Activated CD4-positive, alpha-beta memory T cell treated with anti-CD3 and anti-CD28 coated beads, Interleukin-2, amount 10 ng/mL, durations not matched to agents 7 days and 5 days (primary cell): ENCODE measurements at places on chromosomes 11 and 22. TPM values are rescaled to one million over a fixed set of nuclear protein-coding genes. Genes with fewer than 3 reads are reported as not detected.

- no peak for DNase-seq
Observed at GRCh38 chr22:17435375-17435774, 66.1 kb downstream of the CECR2 start.

DNA sequence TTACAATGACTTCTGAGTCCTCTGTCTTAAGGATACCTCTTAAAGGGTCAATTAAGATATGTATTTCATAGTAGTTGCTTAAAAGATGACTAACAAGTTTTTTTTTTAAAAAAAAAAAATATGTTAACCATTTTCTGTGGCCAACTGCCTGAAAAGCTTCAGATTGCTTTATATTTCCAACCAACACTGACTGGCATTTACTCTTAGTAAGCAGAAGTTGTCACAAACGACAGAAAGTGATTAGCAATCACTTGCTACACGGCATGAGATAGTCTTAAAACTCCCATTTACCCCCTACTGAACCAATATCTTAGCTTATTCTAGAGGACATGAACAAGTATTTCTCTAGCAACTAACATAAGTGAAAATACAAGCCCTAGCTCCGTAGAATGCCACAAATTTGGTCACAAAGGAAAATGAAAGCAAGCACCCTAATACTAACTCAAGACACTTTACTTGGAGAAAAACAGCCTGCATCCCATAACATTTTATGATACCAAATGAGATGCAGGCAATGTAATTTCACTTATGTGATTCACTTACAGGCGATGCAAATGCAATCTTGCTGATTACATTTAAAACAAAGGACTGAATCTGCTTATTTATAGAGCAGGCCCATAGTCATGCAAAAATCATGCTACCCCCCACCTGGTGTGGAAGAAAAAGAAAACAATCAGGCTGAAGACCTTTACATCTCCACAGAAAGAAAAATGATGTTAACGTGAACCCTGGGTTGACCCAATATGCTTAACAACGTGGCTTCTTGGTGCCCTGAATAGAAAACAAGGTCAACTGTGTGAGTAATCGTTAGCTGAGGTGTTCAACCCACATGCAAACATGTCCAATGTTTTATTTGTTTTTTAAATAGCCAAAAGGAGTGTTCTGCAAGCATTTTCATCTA, 25.7 kb downstream of the MPPED2 start:
- DNase-seq: no peak

- peak; percentile 49 for DNase-seq
Observed at GRCh38 chr22:30609260-30610185, 2.5 kb downstream of the TCN2 start.

DNA sequence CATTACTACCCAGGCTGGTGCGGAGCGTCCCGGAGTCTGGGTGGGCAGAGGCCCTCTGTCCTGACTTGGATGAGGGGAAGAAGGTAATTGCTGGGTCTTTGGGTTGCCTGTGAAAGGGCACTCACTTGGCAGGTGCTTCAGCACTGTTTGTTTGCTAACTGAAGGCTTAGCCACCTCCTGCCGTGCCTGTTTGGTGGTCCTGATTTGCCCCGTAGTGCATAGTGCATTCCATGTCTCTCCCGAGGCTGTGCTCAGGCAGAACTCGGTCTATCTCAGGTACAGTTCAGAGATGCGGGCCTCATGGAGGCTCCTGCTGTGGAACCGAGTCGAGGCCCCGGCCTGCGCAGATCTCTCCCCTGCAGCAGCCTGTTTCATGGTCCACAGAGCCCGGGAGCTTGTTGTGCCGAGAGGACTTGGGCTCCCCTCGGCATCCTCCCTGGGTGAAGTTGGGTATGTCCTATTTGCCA, 146.2 kb downstream of the TBC1D22A start:
- no peak for DNase-seq

DNA sequence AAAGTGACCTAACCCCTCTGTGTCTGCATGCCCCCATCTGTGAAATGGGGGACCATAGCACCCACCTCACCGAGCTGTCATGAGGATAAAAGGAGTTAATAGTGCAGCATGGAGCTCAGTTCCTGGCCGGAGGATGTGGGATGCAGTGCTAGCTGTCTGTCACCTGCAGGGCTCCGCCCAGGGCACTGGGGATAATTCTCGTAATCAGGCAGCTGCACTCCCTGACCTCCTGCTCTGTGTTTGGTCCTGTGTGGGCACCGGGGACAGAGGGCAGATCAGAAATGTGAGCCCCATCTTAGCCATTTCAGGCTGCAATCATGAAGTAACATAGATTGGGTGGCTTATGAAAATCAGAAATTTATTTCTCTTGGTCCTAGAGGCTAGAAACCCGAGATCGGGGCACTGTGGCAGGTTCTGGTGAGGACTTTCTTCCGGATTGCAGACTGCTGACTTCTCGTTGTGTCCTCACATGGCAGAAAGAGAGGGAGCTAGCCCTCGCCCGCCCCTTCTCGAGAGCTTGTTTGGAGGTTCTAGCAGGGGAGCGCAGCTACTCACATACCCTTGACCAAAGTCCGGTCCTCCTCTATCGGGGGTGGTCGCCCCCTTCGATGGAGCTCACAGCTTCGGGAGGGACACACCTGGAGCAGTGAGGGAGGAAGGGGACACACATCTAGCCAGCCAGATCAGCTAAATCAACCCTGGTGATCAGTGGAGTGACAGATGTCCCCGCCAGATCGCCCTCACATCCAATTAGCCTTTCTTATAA, 3.2 kb downstream of the KCTD17 start:
- DNase-seq: no peak

GRCh38 chr11:12677131-12677530, 2.9 kb downstream of the TEAD1 start:
- no peak for DNase-seq

GRCh38 chr11:93051186-93051585, 81.7 kb downstream of the MTNR1B start:
- no peak for DNase-seq

DNA sequence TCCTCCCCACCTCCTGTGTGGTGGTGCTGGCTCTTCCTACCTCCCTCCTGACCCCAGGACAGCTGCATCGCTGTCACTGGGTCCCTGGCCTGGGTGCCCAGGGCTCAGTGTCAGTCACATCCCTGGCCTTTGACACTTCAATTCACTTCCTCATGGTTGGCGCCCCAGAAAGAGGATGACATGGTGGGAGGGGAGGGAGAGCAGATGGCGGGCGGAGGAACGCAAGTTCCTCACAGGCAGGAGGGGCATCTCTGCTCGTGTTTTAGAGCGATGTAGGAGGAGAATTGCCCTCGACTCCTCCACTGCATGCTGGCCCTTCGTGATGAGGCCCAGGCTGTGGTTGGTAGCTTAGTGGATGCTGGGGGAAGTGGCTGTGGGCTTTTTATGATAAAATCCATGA, 35.1 kb upstream of the KRTAP5-7 start:
- DNase-seq: peak; percentile 9

GRCh38 chr11:13010749-13011465, 1.8 kb downstream of the RASSF10 start:
- no peak for DNase-seq

GRCh38 chr11:574632-575312, 1.5 kb upstream of the PHRF1 start:
- DNase-seq: no peak

- DNase-seq: no peak
Observed at GRCh38 chr22:33678523-33678922, 241.8 kb downstream of the LARGE1 start.

- DNase-seq: no peak
Observed at GRCh38 chr11:60282286-60282685, 1.8 kb downstream of the MS4A4A start.

DNA sequence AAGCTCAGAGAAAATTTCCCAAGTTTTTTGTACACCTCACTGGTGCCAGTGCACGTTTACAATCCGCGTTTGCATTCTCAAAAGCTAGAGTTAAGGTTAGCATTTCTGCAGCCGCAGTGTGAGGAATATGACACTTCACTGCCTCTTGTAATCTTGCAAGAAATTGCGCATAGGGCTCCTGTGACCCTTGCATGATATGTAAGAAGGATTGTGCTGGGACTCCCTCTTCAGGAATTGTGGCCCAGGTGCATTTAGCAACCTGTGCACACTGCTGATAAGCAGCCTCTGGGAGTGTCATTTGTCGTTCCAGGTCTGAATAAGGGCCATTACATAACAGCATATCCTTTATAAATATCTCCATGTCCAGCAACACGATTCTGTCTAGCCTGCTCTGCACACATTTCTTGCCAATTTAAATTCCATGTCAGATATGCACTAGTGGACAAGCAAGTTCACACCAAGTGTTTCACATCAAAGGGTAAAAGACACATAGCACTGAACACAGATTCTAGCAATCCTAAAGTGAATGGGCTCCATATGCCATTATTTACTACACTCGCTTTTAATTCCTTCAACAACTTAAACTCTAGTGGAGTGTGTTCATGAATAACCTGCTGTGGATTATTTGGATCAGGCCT, 69.2 kb upstream of the INCENP start:
- DNase-seq: peak; percentile 23

- DNase-seq: no peak
Observed at GRCh38 chr22:32721328-32722180, 80.0 kb upstream of the TIMP3 start.

- peak; percentile 37 for DNase-seq
Observed at GRCh38 chr22:46297151-46297812, 612 bp downstream of the GTSE1 start.

GRCh38 chr11:23021287-23021863, 161.1 kb upstream of the CCDC179 start:
- no peak for DNase-seq

- DNase-seq: no peak
Observed at GRCh38 chr22:19820880-19821522, 33.7 kb downstream of the GNB1L start.

DNA sequence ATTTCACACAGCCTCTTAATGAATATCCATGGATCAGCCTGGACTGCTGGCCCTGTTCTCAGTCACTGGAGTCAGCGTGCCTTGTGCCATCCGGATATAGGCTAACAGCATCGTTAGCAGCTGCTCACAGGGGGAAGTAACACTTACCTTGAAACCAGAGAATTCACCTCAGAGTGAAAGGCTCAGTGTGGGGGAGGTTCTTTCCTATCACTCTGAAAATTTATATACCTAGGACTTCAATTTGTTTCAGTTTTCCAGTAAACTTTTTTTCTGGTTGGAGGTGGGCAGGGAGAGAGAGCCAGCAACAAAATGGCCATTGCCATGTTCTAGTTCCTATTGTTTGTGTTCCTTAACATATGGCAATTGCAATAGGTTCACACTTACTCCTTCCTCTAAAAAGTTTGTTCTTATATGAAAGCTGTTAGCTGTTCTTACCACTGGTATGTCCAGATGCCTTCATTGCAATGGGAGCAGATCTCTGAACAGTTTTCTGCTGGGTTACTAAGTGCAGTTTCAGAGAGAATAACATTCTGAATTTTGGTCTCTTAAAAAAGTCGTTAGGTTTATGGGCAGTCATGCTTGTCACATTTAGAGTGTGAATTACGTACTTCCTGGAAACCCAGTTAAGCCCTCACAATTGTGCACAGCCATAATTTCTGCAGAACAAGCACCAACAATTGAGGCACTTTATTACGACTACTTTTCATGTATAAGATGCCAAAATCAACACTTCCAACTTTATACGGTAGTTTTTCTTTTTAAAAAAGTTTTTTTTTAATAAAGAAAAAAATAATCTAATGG, 247.6 kb downstream of the CADM1 start:
- DNase-seq: no peak

GRCh38 chr11:59199546-59200422, 12.9 kb downstream of the MPEG1 start:
- no peak for DNase-seq

DNA sequence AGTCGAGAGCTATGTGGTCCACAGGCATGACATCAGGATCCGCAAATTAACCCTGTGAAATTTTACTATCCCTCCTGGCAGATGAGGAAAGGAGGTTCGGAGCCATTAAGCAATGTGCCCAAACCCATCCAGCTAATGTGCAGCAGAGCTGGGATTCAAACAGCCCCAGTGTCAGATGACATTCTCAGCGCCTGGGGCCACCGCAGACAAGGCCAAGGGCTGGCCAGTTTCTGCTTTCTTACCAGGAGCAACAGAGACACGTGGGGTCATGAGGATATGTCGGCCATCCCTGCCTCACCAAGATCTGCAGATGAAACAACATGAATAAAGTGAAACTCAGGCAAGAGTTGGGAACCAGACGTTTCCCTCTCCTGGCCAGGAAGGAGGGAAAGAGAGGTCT, 110.2 kb downstream of the TENM4 start:
- no peak for DNase-seq

- no peak for DNase-seq
Observed at GRCh38 chr11:93020248-93021046, 51.0 kb downstream of the MTNR1B start.

DNA sequence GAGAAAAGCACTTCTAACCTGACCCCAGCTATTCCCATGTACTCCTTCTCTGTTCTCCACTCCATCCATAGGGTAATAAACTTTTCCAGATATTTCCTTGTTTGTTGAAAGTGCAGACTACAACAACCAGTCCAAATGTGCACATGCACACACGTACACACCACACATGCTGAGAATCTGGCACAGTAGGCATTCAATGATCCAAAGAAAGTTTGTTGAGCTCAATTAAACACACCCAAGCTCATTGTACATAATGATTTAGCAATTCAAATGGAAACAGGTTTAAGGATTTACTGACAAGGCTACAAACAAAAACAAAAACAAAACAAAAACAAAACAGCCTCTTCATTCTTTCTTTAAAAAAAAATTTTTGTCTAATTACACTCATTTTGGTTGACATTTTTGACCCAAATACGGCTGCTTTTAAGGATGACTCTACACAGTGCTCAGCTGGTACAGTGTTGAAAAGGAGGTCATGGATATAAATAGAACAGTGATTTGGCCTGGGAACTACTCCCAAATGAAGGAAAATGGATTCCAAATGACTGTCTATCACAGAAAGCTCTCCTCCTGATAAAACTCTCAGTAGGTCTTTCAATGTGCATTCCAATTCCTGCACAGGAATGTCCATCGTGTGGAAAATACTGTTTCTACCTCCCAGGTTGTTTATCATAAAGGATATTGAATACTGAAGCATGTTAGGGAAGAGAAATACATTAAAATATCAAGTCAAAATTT, 232.2 kb downstream of the GUCY1A2 start:
- DNase-seq: no peak

NR1H3 gene
- 13.9 TPM for total RNA-seq

OR1S1 gene
- total RNA-seq: not detected

PRG3 gene
- not detected for total RNA-seq

BLID gene
- total RNA-seq: not detected

LARGE2 gene
- 1.1 TPM for total RNA-seq

RAB36 gene
- total RNA-seq: not detected

LMO2 gene
- total RNA-seq: not detected

DRD2 gene
- total RNA-seq: 0.30 TPM

LSP1 gene
- 590 TPM for total RNA-seq

B3GAT1 gene
- 10.5 TPM for total RNA-seq

TRAF6 gene
- 12.8 TPM for total RNA-seq

OR52E8 gene
- total RNA-seq: not detected
